PC-9 (cell line): ENCODE measurements at places on chromosomes 3 and 15. TPM values are rescaled to one million over a fixed set of nuclear protein-coding genes. Genes with fewer than 3 reads are reported as not detected.

DNA sequence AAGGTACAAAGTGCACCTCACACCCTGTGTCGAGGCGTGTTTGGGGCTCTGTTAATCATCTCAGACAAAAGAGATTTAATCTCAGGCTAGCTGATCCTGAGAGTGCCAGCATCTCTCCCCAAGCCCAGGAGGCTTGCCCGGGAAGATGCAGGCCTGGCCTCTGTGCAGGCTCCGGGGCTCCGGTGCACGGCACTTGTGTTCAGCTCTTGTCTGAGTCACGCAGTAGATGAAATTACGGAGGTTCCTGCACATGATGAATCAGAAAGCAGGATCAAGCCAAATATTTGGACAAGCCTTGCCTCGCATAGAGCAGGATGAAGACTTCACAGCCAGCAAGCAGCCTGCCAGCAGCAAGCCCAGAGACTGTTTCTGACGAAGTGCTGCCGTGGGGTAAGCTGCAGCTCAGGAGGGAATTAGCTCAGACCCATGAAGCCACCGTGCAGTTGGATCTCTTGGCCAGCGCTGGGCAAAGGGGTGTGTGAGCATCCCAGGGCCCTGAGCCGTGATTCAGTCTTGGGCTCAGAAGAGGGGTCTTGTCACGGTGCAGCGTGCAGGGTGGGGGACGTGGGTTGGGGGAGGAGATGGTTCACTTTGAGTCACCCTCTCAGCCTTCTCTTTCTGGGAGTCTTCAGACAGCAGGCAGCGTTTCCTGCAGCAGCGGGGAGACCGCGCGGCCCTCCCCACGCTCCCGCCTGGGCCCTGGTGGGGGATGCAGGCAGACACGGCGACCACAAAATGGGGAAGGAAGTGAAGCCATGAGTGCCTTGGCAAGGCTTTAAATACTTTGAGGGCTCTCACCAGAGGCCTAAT, 89.2 kb upstream of the MEF2A start:
- DNase-seq, result peak; percentile 75

DNA sequence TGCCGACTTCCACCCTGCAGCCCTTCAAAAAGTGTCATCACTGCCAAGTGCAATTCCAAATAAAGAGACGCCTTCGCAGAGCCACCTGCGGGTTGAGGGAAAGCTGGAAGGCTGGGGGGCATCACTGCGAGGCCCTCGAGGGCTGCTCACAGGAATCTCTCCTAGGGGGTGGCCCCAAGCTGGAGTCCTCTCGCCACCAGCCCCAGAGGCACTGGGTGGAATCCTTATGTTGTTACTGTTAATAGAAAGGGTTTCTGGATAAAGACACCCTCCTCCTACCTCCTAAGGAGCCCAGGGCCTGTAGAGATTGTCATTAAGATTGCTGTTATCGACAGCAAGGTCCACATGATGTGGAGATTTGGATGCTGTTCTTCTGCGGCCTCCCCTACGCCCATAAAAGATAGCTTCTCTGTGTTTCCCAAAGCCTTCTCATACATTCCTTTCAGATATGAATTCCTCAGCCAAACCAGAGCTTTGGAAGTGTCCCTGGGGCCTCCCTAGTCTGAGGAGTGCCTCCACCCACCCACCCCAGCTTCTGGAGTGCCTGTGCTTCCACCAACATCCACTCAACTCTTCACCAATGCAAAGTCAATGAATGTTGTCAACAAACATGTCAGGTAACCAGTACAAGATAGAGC, 512.7 kb downstream of the SHQ1 start:
- no peak for DNase-seq

The GABRA5 gene
- not detected in 2 replicates for total RNA-seq

The CADM2 gene
- 0.59 and 0.70 TPM in 2 replicates for total RNA-seq

The TTC23 gene
- 18.4 and 21.6 TPM in 2 replicates for total RNA-seq

The MRAS gene
- 2.4 TPM in 2 replicates for total RNA-seq

- DNase-seq, result peak; percentile 81
These were observed 39.3 kb upstream of the TRA2B start for GRCh38 chr3:185976977-185977678.

- no peak for DNase-seq
These were observed 45.4 kb upstream of the TMC3 start for GRCh38 chr15:81419332-81419943.

- no peak for DNase-seq
These were observed 137.2 kb upstream of the HES1 start for GRCh38 chr3:193998628-193999195.

- DNase-seq, result no peak
These were observed 157.5 kb downstream of the FBLN2 start for GRCh38 chr3:13706451-13706850.

The STRIT1 gene
- not detected in 2 replicates for total RNA-seq

DNA sequence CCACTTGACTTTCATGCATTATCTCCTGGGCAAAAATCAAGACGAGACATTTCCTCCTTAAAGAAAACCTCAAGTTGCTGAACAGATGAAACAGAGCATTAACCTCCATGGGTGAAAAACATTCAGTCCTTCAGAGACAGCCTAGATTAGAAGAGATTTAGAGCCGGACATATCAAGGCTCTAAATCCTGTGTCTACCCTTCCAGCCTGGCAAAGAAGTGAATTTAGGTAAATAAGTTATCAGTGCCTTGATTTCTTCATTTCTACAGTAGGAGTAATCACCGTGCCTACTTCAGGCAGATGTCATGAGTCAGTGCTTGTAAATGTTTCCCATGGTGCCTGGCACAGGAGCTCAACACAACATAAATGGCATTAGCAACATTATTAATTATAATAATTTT, 159.3 kb upstream of the PRICKLE2 start:
- DNase-seq, result no peak

- DNase-seq, result peak; percentile 65
These were observed 58.9 kb downstream of the LRRFIP2 start for GRCh38 chr3:37115446-37115845.

DNA sequence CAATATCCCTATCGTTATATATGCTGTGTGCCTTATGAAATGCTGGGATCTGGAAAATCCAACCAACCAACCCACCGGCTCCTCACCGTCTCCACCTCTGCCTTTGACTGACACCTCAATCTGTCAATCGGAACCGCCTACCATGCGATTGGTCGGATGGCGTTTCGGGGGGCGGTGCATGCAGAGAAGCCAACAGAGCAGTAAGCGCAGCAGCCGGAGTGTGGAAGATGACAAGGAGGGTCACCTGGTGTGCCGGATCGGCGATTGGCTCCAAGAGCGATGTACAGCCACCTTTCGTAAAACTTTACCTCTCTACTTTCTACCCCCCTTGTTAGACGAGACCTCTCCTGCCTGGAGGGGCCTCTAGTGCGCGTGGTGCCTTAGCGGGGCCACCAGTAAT, 6.3 kb downstream of the CLK3 start:
- peak; percentile 23 for DNase-seq

DNA sequence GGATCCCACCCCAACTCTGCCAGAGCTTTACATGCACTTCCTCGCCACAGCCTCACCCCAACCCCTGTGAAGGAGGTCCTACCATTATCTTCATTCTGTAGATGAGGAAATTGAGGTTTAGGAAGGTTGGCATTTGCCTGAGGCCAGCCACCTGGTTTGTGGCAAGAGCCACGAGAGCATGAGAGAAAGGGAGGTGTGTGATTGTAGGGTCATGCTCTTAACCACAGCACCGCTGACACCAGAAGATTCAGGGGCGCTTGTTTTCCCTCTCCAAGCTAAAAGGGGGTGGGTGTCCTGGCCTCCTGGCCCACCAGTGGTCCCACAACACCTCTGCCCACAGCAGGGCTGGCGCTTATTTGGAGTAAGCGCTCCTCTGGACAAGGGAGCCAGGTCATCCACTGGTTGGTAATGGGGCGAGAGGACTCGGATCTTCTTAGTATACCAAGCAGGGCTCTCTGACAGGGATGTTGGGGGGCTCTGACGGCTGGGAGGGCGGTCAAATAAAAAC, 691 bp downstream of the RHCG start:
- peak; percentile 89 for DNase-seq

DNA sequence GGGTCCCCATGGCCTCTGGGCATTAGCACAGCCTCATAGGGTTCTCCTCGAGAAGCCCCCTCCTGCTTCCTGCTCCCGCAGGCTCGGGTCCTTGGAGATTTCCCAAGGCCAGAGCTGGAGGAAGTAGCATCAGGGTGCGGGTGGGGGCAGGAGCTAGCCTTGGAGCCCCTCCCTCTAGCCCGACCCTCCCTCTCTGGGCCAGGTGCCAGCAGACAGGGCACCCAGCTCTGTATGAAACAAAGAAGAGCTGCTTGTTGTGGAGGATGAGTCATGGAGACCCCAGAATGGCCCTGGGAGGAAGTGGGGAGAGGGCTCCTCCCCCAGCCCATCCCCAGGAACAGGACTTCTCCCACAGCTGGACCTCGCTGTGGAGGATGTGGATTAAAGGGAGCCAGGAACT, 29.2 kb downstream of the EPHB3 start:
- no peak for DNase-seq

DNA sequence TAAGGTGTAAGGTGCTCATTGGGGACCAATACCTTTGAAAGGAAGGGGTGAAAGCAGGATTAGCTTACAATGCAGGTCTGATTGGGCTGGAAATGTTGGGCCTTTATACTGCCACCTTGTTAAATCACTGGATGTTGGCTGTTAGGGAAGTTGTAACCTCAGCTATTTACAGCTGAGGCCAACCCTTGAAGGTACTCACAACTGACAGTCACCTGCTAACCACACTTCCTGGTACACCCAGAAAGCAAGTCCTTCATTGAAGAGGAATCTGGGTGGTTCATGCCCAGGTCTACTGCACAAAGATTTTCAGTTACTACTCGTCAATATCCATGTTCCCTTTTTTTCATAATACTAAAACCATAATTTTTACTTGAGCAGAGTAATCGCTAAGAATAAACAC, 65.4 kb upstream of the CLDN18 start:
- DNase-seq, result no peak

GRCh38 chr3:71858503-71859122, 73.7 kb upstream of the PROK2 start:
- DNase-seq, result no peak

DNA sequence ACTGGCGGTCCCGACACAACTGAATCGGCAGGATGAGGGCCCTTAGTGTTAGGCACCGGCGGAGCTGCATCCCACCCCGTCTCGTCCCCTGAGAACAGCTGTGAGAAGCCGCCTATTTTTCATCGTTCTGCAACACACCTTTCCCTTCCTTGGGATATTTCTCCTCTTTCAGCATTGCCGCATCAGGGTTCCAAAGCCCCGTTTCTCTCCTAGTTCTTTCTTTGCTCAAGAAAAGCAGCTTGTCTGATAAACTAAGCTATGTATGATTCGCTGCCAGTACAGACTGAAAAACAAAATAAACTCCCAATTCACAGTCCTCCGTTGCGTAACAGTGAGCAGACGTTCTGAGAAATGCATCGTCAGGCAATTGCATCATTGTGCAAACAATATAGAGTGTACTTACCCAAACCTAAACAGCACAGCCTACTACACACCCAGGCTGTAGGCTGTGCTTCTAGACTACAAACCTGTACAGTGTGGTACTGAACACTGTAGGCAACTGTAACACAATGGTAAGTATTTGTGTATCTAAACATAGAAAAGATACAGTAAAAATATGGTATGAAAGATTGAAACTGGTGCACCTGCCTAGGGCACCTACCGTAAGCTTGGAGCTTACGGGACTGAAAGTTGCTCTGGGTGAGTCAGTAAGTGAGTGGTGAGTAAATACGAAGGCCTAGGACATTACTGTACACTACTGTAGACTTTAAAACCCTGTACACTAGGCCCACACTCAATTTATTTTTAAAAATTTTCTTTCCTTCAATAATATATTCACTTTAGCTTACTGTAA, 8.9 kb upstream of the ADAMTS17 start:
- peak; percentile 71 for DNase-seq

DNA sequence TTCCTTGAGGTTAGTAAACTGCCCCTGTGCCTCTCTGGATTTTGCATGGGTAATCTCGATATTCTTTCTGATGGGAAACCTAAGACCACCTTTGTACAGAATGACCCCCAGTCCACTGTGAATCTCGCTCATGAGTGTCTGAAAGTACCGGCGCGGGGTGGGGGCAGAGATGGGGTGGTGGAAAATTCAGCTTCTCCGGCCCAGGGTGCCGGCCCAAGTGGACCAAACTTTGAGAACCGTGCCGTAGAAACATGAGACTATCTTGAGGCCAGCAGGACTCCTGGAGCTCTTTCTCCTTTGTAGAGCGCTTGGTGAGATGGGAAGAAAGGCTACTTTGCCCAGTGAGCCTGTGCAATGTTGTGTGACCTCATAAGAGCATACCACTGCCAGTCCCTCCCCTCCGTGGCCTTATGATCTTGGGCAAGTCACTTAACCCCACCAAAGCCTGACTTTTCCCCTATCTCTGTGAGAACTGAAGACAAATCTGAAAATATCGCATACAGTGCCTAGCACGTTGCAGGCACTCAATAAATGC, 40.4 kb upstream of the VEPH1 start:
- DNase-seq, result no peak

The CLPX gene
- 41.0 and 44.1 TPM in 2 replicates for total RNA-seq
